RPMI7951 (cell line): ENCODE measurements at places on chromosomes 4 and X. TPM values are rescaled to one million over a fixed set of nuclear protein-coding genes. Genes with fewer than 3 reads are reported as not detected.

DNA sequence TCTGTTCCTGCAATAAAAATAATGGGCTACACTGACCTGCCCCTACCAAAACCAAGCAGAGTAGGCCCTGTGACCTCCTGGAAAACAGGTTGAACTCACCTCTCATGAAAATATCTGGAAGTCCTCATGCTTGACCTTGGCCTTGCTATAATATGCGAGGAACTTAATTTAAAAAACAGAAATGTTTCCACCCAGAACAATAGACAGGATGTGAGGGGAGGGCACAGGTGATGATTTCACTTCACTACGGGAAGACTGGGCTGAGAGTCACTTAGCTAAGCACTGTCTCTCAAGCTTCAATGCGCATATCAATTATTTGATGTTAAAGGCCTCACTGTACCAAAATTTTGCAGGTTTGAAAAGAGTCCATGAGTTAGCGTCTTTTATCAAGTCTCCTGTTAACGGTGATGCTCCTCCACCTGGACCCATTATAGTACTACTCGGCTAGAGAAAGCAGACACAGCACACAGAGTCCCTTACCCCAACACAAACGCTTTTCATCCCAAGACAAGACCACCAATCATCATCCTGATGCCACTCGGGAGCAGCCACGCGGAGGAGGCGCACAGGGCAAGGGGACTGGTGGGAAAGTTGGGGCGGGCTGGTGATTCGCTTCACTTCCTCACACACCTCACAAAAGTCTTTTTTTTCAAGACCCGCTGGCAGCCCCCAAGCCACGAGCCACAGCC lies 25.9 kb downstream of the ZNF721 start:
- peak; percentile 4 for DNase-seq

- no peak for DNase-seq
These were observed 78.2 kb upstream of the GUCY1A1 start for GRCh38 chr4:155588437-155588836.

DNA sequence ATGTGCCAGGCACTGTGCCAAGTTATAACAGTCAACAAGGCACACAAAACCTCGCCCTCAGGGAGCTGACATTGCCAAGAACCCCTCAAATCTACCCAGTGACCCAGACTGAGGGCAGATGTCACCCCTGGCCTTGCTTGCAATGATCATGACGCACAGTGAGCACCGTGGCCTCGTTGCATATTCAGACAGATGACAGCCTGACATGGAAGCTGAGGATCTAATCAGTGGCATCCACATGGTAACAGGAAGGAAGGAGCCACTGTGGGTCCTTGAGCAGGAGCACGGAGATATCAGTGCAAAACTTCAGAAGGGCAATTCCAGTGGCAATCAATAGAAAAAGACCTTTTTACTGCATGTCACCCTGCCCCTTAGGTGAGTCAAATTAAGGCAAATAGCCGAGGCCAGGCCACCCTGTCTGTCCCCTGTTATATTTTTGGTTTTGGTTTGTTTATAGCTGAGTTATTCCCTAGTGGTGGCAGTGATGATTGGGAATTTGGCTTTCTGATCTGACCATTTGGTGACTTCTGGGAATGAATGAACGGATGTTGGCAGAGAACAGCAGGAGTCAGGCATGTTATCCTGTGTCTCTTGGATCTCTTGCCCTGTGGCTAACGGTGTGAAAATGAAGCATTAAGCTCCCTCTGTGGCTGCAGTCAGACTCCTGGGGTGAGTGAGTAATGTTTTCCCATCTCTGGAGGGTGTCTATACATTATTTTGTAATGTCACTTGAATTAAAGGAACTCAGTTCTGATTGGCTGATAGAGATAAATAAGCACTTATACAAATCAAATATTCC lies 20.4 kb downstream of the WDR13 start:
- DNase-seq, result peak; percentile 55

- DNase-seq, result no peak
These were observed 77.4 kb downstream of the TENM3 start for GRCh38 chr4:182320580-182320979.

GRCh38 chr4:40763228-40763716 lies 13.5 kb downstream of the NSUN7 start:
- DNase-seq, result peak; percentile 60

DNA sequence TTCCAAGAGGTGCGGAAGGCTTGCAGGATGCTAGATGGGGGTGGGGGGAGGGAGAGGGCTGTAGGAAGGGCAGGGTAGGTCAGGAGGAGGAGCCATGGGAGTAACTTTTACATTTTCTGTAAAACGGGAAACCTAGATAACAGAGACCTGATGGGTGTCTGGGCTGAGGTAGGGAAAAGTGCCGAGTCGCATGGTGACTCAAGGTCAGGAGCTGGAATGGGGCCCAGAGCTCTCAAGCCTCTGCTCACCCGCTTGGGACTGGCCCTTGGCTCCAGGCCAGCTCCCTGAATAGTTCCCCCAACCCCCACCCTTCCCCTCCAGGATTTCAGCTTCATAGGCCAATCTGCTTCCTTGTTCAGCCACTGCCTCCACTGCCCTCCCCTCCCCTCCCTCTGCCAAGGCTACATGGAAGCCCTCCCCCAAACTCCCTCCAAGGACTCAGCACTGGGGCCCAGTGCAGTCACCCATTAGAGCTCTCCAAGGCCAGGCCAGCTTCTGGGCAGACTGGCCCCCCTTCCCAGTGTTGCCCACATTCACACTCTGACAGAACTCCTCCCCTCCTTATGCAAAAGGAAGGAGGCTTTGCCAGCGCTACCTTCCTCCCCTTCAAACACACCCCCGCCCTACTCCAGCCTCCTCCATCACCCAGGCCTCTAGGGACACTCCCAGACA lies 43.6 kb downstream of the TSC22D3 start:
- peak; percentile 85 for DNase-seq

DNA sequence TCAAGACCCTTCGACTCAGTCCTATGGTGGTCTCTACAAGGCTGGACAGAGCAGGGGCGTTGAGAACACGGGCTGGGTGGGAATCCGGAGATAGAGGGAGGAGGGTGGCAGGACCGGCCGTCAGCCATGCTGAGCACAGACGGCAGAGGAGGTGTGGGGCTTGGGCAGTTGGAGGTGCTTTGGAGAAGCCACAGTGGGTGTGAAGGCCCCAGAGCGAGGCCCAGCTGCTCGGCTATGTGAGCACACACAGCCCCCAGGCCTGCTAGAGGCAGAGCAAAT lies 4.2 kb downstream of the PDE6B start:
- DNase-seq, result no peak

DNA sequence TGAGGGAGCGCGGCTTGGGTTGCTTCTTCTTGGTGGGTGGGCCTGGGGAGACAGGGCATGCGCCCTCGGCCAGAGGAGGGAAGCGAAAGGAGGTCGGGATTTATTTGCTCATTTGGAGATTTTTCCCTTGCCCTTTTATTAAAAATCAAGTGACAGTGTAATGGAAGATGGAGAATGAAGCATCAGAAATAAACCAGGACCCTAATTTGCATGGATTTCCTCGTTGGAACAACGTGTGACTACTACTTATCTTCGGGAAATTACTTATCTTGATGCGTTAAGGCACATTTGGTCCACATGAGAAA lies 709 bp upstream of the CLOCK start:
- DNase-seq, result no peak

DNA sequence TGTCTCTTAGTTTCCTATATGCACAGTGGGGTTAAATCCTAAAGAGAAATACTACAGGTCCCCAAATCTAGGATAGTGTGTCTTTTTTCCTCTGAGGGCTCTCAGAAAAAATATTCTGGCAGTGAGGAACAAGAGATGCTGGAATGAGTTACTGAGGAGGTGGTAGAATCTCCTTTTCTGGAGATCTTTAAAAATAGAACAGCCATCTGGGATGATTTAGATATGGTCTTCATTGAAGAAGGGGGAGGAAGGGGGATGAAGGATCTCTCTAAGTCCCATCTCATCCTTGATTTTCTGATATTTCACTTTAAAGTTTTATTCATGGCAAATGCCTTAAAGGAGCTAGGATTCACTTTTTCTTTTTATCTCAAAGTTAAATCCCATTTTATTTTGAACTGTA lies 235.0 kb downstream of the MAML3 start:
- peak; percentile 76 for DNase-seq

The EDA gene
- total RNA-seq, result under 0.01 and 0.10 TPM in 2 replicates

The PDCL2 gene
- total RNA-seq, result not detected in 2 replicates

The PPP4R3C gene
- total RNA-seq, result 0.10 TPM in 1 of 2 replicates, not detected in the other

The RAB40A gene
- not detected in 2 replicates for total RNA-seq

The MAPK10 gene
- total RNA-seq, result 14.5 and 15.0 TPM in 2 replicates

The CABS1 gene
- not detected in 2 replicates for total RNA-seq

The FGF5 gene
- total RNA-seq, result 3.1 and 5.4 TPM in 2 replicates

The SCML2 gene
- 4.1 and 6.3 TPM in 2 replicates for total RNA-seq

The CLTRN gene
- 0.12 and 0.20 TPM in 2 replicates for total RNA-seq

The CT55 gene
- total RNA-seq, result 0.39 TPM in 1 of 2 replicates, not detected in the other

The ASMT gene
- total RNA-seq, result not detected in 2 replicates
